ENCODE measurements at places on chromosomes 7 and 10. TPM values are rescaled to one million over a fixed set of nuclear protein-coding genes. Genes with fewer than 3 reads are reported as not detected.

- DNase-seq = peak; percentile 84
These were observed 3.7 kb downstream of the AGR2 start for GRCh38 chr7:16801111-16801542.

- no peak for DNase-seq
These were observed 89.6 kb downstream of the AUTS2 start for GRCh38 chr7:69687739-69688433.

The ACSL5 gene
- 8.0 TPM for total RNA-seq

- DNase-seq = peak; percentile 34
These were observed 354.1 kb upstream of the SEMA3A start for GRCh38 chr7:84548366-84549365.

GRCh38 chr10:56836659-56837058 lies 475.6 kb upstream of the ZWINT start:
- no peak for DNase-seq

DNA sequence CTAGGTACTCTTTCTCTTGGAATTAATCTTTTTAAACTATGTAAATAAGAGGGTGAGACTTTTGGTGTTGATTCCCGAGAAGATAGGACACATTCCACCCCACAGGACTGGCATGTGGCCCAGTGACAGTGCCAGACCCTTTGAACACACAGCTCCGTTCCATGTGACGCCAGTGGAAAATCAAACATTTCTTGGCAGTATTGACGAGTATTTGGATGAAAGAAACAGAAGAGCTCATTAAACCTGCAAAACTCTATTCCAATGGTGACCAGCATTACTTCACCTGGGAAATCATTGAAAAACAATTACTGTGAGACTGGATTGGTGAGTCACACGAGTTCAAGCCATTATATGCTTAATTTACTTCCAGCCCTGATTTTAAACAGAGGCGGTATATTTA lies 25.8 kb downstream of the AKR1E2 start:
- no peak for DNase-seq

The ABCC2 gene
- 1.8 TPM for total RNA-seq

The LIPM gene
- not detected for total RNA-seq

DNA sequence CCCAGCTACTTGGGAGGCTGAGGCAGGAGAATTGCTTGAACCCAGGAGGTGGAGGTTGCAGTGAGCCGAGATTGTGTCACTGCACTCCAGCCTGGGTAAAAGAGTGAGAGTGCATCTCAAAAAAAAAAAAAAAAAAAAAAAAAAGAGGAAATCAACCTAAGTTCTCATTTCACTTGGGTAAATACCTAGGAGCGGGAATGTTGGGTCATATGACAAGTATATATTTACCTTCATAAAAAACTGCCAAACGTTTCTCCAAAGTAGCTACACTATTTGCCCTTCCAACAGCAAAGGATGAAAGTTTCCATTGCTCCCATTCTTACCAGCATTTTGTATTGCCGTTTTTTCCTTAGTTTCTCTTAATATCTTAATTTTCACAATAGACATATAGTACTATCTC lies 9.8 kb downstream of the P4HA1 start:
- no peak for DNase-seq

DNA sequence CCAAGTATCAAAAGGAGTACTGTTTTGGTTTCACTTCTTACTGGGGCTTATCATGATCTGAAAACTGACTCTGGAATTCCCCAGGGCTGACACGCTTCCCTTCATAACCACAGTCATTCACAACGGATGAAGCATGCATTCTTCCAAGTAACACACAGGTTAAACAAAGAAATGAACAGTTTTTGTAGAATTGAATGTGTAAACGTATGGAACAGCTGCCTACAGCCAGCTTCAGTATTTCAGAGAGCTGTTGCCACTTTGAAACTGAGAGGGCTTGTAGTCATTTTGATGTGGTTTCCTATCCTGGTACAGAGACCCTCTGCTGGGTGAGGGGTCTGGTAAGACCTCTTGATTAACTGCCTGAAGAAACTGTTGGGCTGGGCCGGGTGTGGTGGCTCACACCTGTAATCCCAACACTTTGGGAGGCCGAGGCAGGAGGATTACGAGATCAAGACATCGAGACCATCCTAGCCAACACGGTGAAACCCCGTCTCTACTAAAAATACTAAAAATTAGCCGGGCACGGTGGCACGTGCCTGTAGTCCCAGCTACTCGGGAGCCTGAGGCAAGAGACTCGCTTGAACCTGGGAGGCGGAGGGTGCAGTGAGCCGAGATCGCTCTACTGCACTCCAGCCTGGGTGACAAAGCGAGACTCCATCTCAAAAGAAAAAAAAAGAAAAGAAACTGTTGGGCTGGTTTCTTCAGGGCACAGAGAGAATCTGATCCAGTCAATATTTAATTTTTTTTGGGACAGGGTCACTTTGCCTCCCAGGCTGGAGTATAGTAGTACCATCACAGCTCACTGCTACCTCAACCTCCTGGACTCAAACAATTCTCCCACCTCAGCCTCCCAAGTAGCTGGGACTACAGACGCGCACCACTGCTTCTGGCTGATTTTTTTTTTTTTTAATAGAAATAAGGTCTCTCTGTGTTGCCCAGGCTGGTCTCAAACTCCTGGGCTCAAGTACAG lies 4.7 kb downstream of the NFE2L3 start:
- DNase-seq = peak; percentile 83

- DNase-seq = no peak
These were observed 239.3 kb downstream of the AUTS2 start for GRCh38 chr7:69837387-69838068.

The TMEM270 gene
- total RNA-seq = not detected

DNA sequence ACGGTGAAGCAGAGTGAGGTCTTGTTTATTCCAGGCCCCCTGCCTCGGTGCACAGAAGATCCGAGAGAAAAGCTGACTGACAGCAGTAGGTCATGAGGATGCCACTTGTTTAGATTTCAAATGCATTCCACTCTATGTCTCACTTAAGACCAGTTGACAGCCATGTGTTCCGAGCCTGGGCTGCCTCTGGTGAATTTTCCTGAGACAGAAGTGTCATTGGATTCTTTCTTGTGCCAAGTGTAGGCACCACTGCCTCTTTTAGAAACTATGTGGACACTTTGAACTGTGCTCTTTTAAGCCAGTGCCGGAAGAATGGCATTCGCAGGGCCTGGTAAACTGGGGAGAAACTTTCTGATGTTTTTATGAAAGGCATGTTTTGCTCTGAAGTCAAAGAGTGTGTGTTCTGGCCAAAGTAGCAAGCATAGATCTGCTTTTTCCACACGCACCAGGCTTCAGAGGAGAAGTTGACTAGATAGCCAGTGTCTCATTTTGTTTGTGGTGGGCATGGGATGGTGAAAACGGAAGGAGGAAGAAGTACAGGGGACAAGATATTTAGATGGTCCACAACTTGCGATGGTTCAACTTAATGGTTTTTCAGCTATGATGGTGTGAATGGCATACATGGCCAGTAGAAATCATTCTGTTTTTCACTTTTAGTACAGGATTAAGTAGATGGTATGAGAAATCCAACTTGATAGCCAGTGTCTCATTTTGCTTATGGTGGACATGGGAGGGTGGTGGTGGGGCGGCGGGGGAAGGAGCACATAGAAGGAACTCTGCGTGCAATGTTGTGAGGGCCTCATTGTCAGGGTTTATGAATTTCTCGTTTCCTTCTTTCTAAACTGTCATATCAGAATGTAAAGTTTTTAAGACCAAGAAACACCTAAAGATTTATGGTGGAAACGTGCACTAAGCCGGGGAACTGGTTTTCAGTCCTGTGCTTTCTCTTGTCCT lies 41.5 kb downstream of the CYP17A1 start:
- no peak for DNase-seq

DNA sequence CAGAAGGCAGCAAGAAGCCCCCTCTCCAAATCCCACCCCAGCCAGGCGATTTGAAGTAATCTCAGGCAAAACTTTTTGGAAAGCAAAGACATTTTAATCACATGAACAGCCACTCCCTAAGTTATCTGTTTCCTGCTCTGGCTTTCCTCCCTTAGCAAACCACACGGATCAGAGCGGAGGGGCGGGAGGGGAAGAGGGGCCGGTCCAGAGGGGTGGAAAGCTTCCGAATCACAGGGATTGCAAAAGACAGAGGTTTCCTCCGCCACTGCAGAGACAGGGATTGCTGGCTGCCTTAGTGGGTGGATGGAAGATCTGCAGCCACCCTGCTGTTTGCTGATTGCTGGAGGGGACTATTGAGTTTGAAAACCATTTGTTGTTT lies 41.2 kb downstream of the ZCCHC24 start:
- peak; percentile 94 for DNase-seq

DNA sequence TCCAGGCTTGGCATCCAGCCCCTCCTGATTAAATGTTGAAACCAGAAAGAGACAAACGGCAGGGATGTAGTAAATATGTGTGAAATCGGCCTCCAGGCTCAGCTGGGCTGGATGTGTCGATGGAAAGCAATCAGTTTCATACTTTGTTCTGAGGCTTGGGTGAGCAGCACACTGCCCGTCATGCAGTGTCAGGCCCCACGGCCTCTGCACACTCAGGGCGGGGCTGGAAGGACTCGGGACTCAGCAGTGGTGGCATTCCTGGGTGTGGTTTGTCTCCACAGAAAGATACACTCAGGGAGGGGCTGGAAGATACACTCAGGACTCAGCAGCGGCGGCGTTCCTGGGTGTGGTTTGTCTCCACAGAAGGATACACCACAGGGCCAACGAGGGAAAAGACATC lies 22.0 kb downstream of the ADGRA1 start:
- DNase-seq = no peak

The ANK3 gene
- total RNA-seq = 58.0 TPM

The IFIT2 gene
- 9.0 TPM for total RNA-seq

The NPSR1 gene
- not detected for total RNA-seq

DNA sequence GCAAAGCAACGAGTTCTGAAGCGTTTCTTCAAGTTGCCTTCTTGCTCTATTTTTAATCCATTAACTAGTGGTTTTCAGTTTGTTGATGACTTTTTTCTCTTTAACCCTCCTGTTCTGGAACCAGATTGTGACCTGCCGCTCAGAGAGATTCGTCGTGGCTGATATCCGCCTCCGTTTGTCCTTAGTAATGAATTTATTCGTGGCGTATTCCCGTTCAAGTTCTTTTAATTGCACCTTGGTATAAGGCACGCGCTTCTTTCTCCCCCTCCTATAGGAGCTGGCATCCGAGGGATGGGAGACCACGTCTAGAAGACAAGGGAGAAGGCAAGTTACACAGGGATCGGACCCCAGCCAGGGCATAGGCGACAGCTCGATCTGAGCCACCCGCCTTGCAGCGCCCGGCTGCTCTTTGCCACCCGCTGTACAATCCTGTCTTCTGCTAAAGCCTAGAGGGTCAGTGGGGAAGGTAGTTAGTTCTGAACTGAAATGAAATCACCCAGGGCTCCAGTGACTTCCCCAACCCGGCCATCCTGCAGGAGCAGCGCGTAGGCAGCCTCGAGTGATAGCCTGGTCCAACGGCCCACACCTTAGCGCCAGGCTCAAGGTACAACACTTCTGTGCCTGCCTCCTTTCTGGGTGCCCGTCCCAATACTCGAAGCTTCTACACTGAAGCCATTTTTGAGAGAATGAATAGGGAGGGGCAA lies 1.6 kb downstream of the HOXA13 start:
- DNase-seq = no peak

- DNase-seq = peak; percentile 39
These were observed 46.0 kb downstream of the FOXK1 start for GRCh38 chr7:4727914-4728705.

DNA sequence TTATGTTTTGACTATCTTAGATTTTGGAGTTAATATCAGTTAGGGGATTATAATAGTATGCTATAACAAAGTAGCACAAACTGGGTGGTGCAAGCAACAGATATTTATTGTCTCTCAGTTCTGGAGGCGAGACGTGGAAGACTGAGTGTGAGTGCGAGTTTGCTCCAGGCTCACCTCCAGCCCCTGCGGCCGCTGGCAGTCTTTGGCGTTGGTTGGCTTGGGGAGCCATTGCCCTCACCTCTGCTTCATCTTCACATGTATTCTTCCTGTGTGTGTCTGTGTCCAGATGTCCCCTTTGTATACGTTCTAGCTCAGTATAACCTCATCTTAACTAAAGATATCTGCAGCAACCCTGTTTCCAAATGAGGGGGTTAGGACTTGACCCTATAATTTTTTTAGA lies 343.9 kb upstream of the COBL start:
- DNase-seq = peak; percentile 63

DNA sequence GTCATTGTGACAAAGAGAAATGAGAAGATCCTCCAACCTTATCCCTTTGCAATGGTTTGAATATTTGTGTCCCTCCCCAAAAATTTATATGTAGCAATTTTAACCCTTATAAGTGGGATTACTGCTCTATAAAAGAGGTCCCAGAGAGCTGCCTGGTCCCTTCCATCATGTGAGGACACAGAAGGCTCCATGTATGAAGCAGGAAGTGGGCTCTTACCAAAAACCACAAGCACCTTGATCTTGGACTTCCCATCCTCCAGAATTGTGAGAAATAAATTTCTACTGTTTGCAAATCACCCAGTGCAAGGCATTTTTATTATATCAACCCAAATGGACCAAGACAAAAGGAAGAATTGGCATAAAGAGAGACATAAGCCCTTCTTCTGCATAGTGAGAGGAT lies 95.7 kb downstream of the KCNMA1 start:
- no peak for DNase-seq

DNA sequence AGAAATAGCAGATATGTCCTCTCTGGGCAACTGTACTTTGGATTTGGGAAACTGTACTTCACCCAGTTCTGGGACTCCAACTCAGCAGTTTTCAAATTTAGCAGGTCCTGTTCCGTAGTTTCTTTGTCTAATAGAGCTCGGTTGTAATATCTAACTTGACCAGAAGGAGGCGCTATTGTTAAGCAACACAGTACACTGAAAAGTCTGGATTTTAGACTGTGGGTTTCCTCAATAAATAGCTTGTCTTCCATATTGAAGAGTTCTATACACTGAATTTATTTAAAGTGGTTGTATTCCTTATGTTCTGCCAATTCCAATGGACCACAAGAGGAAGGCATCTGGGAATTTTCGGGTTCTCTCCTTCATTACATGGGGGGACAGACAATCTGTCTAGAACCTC lies 39.8 kb downstream of the ELFN1 start:
- peak; percentile 80 for DNase-seq

DNA sequence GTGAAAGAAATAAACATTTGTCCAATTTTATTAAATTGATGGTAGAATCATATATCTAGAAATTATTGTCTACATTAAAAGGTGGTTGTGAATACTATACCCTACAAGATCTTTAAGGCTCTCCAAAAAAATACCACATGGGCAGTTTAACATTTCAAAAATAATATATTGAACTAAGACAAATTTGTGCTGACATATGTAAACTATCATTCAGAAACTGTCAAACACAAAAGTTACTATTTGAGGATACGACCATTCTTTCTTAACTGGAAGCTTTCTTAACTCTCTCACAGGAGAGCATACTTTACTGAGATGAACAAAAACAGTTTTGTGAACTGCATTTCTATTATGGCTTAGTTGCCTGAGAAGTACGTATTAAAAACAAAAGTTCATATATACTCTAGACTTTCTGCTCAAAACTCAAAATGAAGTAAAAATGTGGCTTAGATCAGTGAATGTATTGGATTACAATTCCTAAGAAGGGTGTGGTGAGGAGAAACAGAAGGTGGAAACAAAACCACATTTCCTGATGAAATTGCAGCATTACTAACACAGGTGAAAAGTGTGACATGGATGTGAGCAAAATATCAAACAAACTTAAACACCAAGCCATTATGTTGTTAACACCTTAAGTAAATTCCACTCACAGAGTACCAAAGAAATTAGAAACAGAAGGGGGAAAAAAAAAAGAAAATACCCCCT lies 138.5 kb downstream of the SEMA3A start:
- peak; percentile 14 for DNase-seq

GRCh38 chr7:23474829-23475575 lies 4.7 kb upstream of the IGF2BP3 start:
- peak; percentile 18 for DNase-seq

GRCh38 chr7:128883622-128884448 lies 21.2 kb downstream of the ATP6V1F start:
- peak; percentile 99 for DNase-seq
